ENCODE measurements at places on chromosomes 5 and 9.

GRCh38 chr5:138138949-138139780, at the start of gene NME5:
Gene NME5, minus strand, starts transcription at chr5:138139428. Its CDS starts 648 bp downstream, at chr5:138138780.
- H3K27ac ChIP-seq, result no peak within 1 kb of the TSS
- no peaks in the 10 kb centered on the region for H3K36me3 ChIP-seq
- H3K4me3 ChIP-seq, result no peak within 1 kb of the TSS

DNA sequence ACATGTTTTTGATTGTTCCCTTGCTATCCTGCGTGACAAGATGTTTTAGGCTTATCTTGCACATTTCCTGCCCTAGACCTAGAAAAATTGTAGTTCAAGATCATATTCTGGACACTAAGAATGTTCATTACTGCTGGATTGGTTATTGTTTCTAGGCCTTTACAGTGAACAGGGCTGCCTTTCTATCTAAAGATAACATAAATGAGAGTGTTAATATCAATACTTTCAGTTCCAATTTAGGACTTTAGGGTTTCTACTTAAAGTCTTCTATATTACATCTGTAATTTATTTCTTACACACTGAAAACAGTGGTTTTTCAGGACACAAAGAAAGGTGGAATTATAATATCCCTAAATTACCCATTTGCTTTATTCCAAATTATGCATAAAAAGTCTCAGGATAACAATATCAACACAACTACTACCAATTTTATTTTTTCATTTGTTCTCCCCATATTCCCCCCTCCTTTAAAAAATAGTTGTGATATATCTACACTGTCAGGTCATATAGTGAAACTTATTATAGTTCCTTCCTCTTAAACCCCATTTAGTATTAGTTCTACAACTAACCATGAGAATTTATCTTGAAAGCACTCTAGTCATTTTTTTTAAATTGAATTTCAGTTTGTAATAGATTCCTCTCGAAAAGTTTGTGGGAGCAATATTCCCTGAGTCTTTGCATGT, 293.9 kb upstream of the RIOK2 start:
- no peaks in the 10 kb centered on the region for H3K36me3 ChIP-seq
- H3K27ac ChIP-seq, result no peak overlapping the region
- H3K4me1 ChIP-seq, result no peaks in the 10 kb centered on the region

DNA sequence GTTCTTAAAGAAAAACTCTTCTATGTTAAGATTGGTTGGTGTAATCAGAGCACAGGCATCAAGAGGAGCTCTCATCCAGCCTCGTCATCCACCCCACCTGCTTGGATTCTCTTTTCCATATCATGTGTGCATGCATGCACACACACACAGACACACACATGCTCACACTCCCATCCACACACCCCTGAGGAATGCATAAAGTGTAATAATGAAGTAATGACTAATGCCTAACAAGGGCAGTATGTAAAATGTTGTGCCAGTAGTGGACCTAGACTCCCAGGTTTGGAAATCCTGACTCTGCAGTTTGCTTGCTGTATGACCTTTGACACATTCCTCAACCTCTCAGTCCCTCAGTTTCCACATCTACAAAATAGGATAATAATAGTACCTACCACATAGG, 280.0 kb upstream of the ANKRD55 start:
- H3K4me3 ChIP-seq, result no peak overlapping the region
- no peaks in the 10 kb centered on the region for H3K27me3 ChIP-seq
- no peak overlapping the region for H3K27ac ChIP-seq
- peaks cover 12% of the 10 kb centered on the region for H3K4me1 ChIP-seq
- H3K36me3 ChIP-seq, result no peaks in the 10 kb centered on the region
- no peak for DNase-seq

- H3K4me3 ChIP-seq, result no peak overlapping the region
- peaks cover 30% of the 10 kb centered on the region for H3K4me1 ChIP-seq
- peaks cover 51% of the 10 kb centered on the region for H3K27me3 ChIP-seq
- H3K36me3 ChIP-seq, result no peaks in the 10 kb centered on the region
Observed at GRCh38 chr5:124647352-124647751, 99.1 kb downstream of the ZNF608 start.

GRCh38 chr5:79851391-79851863, 139.6 kb downstream of the MTX3 start:
- no peaks in the 10 kb centered on the region for H3K27me3 ChIP-seq
- no peak overlapping the region for H3K27ac ChIP-seq
- DNase-seq, result no peak
- no peaks in the 10 kb centered on the region for H3K4me1 ChIP-seq
- no peaks in the 10 kb centered on the region for H3K36me3 ChIP-seq

Data from natural killer cell (primary cell).